ENCODE measurements at places on chromosomes 5 and 9.

- no peak for DNase-seq
Measured at GRCh38 chr9:4508907-4509589, 18.8 kb downstream of the SLC1A1 start.

- DNase-seq, result no peak
Measured at GRCh38 chr9:93247892-93248291, 64.0 kb downstream of the WNK2 start.

DNA sequence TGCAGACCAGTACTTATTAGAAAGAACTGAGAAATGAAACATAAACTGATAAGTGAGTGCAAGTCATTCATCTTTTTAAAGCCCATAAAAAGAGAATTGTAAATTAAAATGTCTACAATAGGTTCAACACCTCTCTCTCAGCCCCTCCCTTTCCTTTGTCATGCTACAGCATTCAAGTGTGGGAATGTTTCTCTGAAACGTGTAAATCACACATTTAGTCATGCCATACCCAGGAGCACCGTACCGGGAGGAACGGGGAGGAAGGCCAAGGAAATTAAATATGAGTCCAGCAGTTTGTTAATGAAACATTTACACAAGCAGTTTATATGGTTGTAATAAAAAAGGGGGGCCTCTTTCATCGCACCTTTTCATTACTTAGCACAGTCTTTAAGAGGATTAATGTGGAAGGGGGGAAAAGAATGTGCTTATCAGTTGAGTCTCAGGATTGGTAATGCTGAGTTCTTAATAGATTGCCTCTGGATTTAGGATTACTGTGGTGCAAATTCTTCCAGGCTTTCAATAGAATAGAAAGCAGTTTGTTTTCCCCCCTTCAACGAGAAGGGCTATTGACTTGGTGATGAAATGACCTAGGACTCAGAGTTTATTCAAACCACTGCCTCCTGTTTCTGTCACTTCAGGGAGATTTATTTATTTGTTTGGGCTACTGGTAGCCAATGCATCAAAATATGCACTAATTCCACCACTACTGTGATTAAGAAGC lies 176.0 kb upstream of the ZNF608 start:
- peak; percentile 28 for DNase-seq

GRCh38 chr9:2339416-2339815 lies 282.2 kb upstream of the VLDLR start:
- no peak for DNase-seq

- no peak for DNase-seq
Measured at GRCh38 chr9:18261181-18261580, 212.8 kb upstream of the ADAMTSL1 start.

GRCh38 chr5:143464723-143465490 lies 61.4 kb upstream of the NR3C1 start:
- no peak for DNase-seq

DNA sequence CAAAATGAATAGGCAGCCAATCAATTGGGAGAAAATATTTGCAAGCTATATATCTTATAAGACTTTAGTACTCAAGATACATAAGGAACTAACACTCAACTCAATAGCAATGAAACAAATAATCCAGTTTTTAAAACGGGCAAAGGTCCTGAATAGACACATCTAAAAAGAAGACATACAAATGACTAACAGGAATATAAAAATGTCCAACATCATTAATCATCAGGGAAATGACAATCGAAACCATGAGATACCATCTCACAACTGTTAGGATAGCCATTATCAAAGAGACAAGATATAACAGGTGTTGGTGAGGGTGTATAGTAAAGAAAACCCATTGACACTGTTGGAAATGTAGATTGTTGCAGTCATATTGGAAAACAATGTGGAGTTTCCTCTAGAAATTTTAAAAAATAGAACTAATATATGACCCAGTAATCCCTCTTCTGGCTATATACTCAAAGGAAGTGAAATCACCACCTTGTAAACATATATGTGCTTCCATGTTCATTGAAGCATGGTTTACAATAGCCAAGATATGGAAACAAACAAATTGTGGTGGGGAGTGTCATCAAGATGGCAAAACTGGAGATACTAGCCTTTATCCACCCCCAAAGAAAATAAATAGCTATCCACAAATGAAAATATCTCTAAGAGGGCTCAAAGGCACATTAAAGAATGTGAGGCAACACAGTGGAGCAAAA lies 13.9 kb upstream of the BTNL3 start:
- no peak for DNase-seq

- peak; percentile 72 for DNase-seq
Measured at GRCh38 chr9:73565833-73566465, 414.3 kb downstream of the ANXA1 start.

DNA sequence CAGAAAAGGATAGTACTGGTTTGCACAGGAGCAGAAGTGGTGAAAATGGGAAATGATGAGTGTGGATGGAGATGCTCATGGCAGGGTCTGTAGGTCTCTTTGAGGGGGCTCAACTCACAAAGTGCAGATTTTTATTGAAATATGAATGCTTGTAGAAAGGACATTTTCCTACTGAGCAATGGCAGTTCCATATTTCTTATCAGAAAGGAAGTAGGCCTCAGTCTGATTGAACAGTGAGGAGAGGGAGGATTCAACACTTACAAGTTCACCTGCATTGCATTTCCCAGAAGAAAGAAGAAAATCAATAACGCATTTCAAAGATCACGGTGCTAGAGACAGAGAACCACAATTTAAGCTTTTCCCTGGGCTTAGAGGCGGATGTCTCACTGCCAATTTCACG lies 49.2 kb downstream of the ANXA2R start:
- DNase-seq, result no peak

GRCh38 chr5:14078716-14079115 lies 64.4 kb upstream of the TRIO start:
- no peak for DNase-seq

DNA sequence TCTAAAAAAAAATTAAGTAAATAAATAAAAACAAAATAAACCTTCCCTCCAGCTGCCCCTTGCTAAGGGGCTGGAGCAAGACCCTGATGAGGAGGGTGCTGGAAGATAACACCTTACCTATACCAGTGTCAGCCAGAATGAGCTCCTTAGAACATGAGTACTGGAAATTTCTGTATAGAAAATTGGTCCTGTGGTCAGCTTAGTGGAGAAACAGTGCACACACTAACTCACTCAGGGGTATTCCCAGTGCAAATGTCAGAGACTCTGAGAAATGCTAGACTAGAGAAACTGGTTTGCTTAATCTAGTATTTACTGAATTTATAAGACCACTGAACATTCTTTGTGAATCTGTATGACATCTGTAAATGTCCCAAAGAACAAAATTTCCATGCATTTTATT lies 62.1 kb upstream of the CTXN3 start:
- DNase-seq, result no peak

- DNase-seq, result no peak
Measured at GRCh38 chr9:69279084-69279731, 45.8 kb upstream of the ENTREP1 start.

DNA sequence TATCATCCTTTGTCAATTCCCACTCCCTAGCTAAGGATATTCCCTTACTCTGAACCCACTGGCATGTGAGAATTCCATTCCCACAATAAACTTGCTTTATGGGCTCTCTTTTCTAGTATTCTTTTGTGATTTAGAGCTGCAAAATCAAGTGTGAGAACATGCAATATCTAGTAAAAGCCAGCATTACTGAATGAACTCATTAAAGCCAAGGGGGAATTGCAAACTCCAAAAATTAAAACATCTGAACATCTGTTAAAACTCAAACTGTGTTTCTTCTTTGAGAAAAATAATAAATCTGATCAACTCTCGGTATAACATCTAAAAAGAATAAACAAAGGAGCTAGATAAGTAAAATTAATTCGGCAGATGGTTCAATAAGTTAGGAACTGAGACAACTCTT lies 53.1 kb upstream of the MPDZ start:
- DNase-seq, result no peak

DNA sequence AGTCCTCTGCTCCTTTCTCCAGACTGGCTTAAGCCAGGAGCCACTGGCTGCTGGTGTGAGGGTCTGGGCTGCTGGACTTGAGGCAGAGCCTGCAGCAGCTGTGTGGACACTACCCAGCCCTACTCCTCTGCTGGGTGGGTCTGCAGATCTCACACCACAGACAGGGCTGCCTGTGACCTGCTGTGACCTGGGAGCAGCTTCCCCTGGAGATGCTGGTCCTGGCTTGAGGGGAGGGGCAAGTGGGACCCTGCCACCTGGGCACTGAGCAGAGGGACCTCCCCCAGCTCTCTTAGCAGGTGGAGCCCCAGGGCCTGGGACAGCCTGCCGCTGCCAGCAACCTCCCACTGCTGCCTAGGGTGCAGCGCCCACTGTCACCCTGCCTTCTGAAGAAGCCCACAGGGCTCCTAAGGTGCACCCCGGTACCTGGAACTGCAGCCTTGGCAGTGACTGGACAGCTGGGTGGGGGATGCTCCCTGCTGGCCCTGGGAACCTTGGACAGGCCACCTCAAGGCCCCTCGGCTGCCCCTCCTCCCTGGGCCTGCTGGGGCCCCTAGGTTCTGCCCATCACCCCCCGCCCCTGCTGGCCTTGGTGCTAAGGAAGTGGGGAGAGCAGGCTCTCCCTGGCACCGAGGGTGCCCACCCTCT lies 9.1 kb downstream of the CACFD1 start:
- no peak for DNase-seq

- DNase-seq, result no peak
Measured at GRCh38 chr5:139881143-139881733, 85.6 kb downstream of the PSD2 start.

GRCh38 chr9:93918061-93918460 lies 37.1 kb downstream of the BARX1 start:
- DNase-seq, result no peak

GRCh38 chr9:110351009-110351467 lies 13.4 kb upstream of the TXNDC8 start:
- no peak for DNase-seq

DNA sequence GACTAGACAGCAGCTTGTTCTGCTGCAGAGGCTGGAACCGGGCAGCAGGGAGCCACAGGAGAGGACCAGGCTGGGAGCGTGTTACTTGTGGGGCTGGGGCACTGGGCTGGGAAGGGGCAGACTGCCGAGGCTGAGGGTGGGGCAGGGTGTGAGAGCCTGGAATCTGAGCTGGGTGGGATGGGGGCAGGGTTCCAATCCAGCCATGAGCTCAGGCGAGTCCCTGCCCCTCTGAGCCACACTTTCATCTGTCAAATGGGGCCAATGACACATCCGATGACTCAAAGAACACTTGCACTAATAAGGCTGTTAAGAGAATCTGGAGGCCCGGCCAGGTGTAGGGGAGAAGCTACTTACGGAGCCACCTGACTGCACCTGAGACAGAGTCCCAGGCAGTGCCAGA lies 18.7 kb upstream of the WDR38 start:
- no peak for DNase-seq

DNA sequence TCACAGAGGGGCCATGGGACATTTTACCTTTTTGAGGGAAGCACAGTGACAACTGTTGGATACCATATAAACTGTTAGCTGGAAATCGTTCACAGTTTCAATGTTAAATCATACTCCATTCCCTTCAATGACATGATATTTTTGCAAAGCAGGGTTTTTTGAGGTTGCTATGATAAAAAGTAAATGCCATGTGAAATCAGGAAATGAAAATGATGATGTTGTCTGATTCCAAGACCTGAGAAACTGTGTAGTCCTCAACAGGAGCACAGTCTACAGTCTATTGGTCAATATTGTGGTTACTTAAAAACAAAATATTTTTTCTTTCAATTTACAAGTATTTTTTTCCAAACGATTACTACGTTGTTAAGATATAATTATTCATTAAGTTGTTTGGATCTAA lies 24.0 kb upstream of the ADAM19 start:
- DNase-seq, result no peak

GRCh38 chr9:109403766-109404320 lies 83.0 kb upstream of the EPB41L4B start:
- DNase-seq, result peak; percentile 31

GRCh38 chr5:181107699-181108098 lies 23.3 kb downstream of the OR2V1 start:
- DNase-seq, result no peak

DNA sequence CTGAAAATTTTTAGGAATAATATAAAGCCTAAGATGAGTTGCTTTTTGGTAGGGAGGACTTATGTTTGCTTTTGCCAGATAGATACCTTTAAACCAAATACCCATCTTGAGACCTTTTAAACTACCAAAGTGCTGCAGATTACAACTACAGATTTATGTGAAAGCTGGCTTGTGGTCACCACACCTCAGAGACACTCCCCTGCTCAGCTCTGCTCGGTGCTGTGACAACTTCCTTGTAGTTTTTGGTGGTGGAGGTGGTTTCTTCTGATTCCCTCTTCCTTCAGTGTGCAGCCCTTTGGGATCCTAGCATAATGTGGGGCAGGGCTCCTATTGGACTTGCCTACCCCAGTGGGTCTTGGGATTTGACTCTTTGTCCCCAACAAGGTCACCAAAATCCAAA lies 29.2 kb downstream of the GARNL3 start:
- DNase-seq, result no peak

DNA sequence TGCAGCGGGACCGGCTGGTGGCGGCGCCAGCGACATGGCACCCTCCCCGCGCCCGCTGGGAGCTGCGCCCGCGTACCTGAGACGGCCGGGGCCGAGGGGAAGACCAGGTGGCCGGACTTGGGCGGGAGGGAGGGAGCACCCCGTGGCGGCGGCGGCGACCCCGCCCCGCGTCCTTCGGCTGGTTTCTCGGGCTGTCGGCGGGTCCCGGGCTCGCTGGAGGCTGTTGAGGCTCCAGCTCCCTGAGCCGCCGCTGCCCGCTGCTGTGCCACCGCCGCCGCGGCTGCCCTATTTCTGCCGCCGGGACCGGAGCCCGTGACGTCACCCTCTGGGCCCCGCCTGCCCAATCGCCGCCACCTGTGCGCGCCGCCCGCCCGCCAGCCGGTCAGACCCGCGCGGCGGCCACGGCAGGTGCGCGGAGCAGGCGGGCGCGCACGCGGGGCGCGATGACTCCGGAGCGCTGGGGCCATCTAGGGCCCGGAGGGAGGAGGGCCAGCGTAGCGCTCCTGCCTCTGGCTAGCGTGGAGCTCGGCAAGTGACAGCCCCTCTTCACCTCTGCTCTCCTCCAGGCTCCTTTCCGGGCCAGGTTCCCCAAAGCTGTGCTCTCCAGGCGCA lies at the start of gene FSTL4:
FSTL4 (minus strand) TSS at position 293 of the 612 bp plus-strand sequence.
- peak; percentile 67 for DNase-seq

- no peak for DNase-seq
Measured at GRCh38 chr5:131939690-131940345, 5.6 kb downstream of the MEIKIN start.

DNA sequence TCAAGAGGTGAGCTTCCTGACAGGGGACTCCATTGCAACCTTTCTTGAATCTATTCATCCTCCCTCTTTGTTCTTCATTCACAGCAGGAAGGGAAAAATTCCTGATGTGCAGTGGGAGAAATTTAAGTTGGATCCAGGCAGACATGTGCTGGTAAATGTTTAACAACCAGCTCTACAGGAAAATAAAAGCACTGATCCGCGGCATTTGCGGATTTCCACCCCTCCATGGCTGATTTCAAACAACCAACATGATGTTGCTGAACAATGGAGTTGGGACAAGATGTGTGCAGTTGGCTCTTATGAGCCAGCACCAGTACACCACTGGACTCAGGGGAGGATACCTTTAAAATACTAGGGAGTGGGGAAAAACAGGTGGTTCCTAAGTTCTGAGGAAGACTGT lies 47.0 kb downstream of the SPRY4 start:
- DNase-seq, result no peak
